ENCODE measurements at places on chromosomes 2 and 18.

- no peak for DNase-seq
Observed at GRCh38 chr2:20444101-20444992, 2.5 kb upstream of the RHOB start.

DNA sequence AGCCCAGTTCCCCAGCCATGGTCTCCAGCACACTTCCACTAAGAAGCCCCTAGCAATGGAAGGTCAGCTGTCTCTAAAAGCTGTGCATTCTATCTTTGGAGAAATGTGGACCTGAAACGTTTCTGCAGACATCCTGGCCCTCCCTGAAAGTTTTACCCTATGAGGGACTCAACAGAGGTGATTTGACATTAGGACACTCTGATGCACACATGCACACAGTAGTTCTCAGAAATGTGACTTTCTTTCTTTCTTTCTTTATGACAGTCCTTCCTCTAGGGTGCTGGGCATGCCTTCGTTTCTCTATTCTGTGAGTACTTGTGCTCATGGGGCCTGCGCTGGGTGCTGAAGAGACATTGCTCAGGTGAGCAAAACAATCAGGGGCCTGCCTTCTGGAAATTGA lies 857.3 kb downstream of the RNF144A start:
- DNase-seq = no peak

DNA sequence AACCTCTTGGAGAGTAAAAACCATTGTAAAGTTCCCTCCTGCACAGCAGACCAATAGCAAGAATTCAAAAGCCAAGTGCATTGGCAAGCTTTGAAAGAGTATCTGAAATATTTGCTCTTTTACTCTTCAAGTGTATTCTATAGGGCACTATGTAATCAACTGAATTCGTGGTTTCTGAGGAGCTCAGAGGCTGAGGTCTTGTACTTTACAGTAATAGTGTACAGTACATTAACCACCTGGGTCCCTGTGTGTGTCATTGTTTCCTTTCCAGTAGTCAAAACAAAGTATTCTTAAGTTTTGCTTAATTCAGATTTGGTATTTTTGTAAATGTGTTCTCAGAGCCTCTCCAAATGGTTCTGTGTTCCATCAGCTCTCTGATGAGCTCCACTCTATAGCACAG lies 769.7 kb downstream of the LRRTM4 start:
- no peak for DNase-seq

DNA sequence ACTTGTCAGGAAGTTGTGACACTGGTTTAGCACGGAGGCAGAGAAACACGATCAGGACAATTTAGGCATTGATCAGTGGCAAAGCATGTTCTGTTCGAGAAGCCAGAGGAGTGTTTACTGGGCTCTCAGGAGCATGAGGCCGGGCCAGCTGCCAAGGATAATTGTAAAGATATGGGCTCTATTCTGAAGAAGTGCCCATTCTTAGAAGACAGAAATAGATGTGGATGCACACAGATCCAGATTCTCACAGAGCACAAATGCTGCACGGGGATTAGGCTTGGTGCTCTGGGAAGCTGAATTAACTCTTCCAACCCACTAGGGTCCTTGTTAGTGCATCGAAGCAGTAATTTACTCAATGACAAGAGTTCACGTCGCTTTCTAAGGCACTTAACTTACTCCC lies 16.2 kb downstream of the AFF3 start:
- peak; percentile 10 for DNase-seq

GRCh38 chr2:9222239-9222892 lies 15.8 kb downstream of the ASAP2 start:
- DNase-seq = peak; percentile 37

DNA sequence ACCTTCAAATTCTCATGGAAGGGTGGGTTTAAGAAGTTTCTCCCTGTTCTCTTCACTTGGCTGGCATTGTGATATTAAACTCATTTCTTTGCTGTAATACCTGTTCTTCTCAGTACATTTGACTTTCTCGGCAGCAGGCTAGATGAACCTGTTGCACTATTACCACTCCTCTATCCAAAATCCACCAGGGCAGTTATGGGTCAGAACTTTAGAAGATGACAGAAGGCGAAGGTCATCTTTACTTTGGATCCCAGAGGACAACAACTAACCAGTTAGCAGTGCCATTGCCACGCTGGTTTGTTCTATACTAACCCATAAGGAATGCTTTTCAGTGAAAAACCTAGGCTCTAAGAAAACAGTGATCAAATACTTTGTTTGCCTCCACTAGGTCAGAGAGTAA lies 901.0 kb downstream of the TSN start:
- DNase-seq = no peak

DNA sequence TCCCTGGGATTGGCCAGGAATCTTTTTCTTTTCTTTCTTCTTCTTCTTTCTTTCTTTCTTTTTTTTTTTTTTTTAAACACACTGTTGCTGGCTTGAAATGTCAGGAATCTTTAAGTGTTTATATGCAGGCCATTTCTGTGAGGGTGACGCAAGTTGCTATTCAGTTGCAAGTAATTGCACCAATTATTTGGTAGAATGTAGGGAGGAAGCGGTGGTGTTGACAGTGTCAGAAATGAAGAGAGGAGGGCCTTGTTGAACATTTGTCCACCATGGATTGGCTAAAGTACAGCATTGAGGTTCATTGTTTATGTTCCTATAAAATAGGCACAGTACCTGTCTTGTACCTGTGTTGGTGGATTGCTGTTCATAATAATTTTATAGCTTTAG lies 6.5 kb downstream of the RPIA start:
- no peak for DNase-seq

GRCh38 chr2:173149491-173149890 lies 73.8 kb downstream of the MAP3K20 start:
- no peak for DNase-seq

DNA sequence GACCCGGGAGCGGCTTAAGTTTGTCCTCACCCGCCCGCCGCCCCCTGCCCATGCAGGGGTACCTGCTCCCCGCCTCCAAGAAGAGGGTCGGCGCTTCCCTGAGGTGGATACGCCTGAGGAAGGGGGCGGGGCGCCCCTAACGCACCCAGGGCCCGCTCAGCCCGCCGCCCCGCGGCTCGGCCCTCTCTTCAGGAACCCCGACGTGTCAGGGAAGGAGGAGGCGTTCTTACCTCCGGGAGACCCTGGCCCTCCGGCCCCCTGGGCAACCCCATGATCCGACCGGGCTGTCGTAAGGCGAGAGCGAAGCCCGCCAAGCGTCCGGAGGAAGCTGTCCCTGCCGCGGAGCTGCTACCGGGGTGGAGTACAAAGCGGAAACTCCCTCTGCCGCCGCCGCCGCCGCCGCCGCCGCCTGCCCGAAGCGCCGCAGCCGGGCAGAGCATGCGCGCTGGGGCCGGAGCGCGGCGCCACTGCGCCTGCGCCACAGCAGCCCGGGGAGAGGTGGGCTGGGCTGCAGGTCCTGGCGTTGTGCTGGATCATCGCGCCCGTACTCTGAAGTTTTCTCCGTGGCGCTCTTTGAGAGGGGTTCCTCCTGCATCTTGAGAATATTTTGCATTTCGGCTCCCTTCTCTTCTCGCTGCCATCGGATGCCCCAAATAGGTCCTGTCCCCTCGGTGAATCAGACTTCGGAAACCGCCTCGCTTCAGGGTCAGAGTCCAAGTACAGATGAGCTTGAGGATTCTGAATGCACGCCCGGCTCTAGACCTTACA lies at the start of gene CCDC93:
TSS of gene CCDC93 (minus strand) at position 347 of the 768 bp plus-strand sequence. CDS start at position 272, 75 bp downstream.
- peak; percentile 80 for DNase-seq

DNA sequence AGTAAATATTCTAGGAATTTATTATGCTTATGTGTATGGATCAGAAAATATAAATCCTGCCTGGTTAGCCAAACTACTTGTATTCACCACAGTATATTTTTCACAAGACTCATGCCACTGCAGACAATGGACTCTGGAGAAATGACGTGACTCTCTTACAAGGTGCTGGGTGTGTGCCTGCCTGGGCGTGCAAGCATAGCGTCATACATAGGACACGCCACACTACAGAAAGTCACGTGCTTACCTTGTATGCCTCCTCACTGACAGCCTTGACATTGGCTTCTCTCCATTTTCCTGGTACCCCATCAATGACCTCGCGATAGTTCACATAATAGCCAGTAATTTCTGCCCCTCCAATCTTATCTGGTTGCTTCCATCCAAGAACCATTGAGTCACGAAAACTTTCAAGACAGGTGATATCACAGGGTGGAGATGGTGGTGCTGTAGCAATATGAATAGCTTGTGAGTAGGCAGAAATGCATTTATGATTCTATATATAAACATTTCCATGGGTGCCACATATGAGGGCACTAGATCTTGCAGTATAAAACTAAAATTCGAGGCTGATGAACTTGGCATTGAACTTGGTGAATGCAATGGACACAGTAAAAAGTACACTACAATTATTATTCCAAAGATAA lies 93.2 kb downstream of the MYOM1 start:
- no peak for DNase-seq

- peak; percentile 1 for DNase-seq
Observed at GRCh38 chr18:70931942-70932814, 643.3 kb downstream of the SOCS6 start.

- DNase-seq = no peak
Observed at GRCh38 chr2:64124571-64124970, 19.6 kb downstream of the PELI1 start.

GRCh38 chr2:224055101-224055500 lies 16.0 kb upstream of the SERPINE2 start:
- no peak for DNase-seq

GRCh38 chr2:224520064-224520463 lies 65.1 kb downstream of the CUL3 start:
- peak; percentile 65 for DNase-seq

DNA sequence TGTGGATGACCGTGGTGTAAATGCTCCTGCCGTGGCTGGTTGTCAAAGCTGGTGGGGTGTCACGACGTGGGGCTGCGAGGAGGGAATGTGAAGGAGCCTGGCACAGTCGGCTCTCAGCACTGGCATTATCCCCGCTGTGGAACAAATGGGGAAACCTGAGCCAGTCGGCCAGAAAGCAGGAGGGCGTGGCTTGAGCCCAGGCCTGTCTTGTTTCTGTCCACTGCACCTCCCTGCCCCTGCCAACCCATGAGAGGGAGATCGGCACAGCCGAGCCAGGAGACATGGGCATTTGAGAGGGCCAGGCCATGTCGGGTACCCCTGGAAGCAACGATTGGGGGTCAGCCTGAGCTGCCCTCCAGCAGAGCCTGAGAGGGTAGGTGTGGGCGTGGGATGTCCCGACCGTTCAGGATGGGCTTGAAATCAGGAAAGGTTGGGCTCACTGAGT lies 44.5 kb downstream of the PDIA6 start:
- peak; percentile 14 for DNase-seq

- no peak for DNase-seq
Observed at GRCh38 chr2:178858896-178859625, 51.8 kb upstream of the TTN start.

DNA sequence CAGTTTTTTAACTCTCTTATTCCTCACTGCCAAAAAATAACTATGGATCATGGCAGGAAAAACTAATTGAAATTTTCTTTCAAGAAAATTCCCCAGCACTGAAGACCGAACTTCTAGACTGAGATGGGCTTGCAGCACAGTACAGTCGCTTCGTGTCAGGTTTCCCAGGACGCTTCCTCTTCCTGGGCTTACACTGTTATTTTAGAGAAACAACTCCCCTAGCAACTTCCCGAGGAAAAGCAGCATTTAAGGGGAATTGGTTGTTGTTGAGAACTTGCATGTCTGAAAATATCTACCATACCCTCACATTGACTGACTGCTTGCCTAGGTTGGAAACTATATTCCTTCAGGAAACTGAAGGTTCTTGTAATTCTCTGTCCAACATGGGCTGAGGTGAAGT lies 95.8 kb downstream of the NOL10 start:
- no peak for DNase-seq

- DNase-seq = no peak
Observed at GRCh38 chr18:34760444-34760843, 50.3 kb downstream of the DTNA start.

GRCh38 chr2:219499058-219499307 lies 292 bp downstream of the GMPPA start:
- DNase-seq = no peak

- DNase-seq = no peak
Observed at GRCh38 chr18:76602191-76602590, 107.1 kb upstream of the ZNF516 start.
